ENCODE measurements at places on chromosomes 11 and 22.

- peak; percentile 84 for DNase-seq
Observed at GRCh38 chr11:64245797-64246620, 734 bp downstream of the PPP1R14B start.

- DNase-seq: no peak
Observed at GRCh38 chr11:65427691-65428577, 5.3 kb downstream of the NEAT1 start.

GRCh38 chr11:62337303-62338181 is at the start of gene ASRGL1:
Gene ASRGL1 (plus strand): TSS chr11:62337448. CDS start chr11:62337978, 530 bp downstream.
- peak; percentile 70 for DNase-seq

GRCh38 chr22:40156001-40156516 is 21.7 kb upstream of the TNRC6B start:
- DNase-seq: no peak

GRCh38 chr11:129192150-129192549 is at the start of gene ARHGAP32:
Gene ARHGAP32 (minus strand): TSS chr11:129192325. CDS start chr11:129192198, 127 bp downstream.
- no peak for DNase-seq

DNA sequence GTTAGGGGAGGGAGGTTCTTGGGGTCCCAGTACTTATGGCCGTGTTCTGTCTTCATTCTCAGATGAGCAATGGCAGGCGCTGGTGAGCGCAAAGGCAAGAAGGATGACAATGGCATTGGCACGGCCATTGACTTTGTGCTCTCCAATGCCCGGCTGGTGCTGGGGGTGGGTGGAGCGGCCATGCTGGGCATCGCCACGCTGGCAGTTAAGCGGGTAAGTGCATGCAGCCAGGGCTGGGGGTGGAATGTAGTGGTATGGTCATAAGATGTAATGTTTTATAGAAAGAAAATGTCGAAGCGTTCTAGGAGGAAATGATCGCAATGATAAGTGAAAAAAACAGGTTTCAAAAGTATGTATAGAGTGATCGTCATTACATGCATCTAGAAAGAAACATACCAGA is 9.1 kb upstream of the ATF4 start:
- no peak for DNase-seq

DNA sequence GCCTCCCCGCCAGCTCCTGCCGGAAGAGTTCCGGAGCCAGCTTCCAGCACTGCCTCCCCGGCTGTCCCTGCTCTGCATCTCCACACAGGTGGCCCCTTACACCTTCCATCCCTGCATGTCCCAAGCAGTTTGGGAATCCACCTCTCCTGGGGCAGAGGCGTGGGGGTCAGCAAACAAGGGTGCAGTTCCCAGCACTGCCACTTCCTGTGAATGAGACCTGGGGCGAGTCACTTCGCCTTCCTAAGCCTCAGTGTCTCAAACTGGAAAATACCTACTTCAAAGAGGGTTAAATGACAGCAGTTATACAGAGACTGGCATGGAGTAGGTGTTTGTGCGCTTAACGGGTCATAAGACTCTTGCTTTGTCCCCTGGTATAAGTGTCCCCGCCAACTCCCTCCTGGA is 5.2 kb downstream of the CYTH4 start:
- DNase-seq: no peak

GRCh38 chr11:106167085-106167484 is 89.6 kb downstream of the AASDHPPT start:
- DNase-seq: no peak

- peak; percentile 57 for DNase-seq
Observed at GRCh38 chr22:49963647-49964026, 3.1 kb downstream of the PIM3 start.

DNA sequence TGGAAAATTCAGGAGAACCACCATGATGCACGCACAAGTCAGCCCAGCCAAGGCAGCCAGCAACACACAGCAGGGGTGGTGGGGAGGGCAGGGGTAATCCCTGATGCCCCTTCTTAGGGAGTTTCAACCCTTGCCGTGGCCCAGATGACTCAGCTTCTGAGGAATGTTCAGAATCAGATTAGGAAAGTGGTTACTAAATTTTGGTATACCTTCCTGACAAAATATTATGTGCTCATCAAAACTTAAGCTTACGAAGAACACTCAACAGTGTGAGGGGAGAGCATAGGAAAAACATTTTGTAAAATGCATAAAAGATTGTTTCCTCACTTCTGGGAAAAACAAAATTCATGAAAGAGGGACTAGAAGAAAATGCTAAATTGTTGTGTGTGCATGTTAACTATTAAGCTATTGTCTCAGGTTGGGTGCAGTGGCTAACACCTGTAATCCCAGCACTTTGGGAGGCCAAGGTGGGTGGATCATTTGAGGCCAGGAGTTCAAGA is 32.1 kb downstream of the SERPIND1 start:
- DNase-seq: no peak

DNA sequence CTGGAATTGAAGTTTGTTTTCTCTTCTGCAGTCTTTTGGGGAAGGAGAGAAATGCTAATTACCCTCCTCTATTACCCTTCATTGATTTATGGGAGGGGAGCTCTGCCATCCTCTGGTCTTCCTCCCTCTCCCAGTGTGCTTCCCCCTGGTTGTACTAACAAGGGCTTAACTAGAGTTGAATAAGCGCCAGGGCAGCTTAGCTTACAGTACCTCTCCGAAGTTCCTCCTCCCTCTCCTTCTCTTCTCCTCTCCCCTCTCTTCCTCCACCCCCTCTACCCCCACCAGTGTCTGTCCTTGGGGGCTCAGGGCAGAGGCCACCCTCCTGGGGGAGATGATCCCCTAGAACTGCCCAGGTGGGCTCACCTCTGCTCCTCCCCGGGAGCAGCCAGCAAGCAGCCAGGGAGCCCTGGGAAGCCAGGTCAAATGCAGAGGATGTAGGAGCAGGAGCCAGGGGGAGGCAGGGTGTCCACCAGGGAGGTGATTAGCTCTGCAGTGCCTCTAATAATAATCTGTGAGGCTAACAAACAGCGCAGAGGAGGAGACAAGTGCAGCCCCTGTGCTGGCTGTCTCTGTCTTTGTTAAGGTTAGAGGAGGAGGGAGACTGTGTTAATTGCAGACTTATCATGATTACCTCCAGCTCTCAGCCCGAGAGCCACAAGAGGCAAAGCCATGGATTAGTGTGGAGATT is 191.6 kb upstream of the CADM1 start:
- DNase-seq: no peak

GRCh38 chr11:109785198-109785597 is 308.0 kb upstream of the ZC3H12C start:
- DNase-seq: no peak

DNA sequence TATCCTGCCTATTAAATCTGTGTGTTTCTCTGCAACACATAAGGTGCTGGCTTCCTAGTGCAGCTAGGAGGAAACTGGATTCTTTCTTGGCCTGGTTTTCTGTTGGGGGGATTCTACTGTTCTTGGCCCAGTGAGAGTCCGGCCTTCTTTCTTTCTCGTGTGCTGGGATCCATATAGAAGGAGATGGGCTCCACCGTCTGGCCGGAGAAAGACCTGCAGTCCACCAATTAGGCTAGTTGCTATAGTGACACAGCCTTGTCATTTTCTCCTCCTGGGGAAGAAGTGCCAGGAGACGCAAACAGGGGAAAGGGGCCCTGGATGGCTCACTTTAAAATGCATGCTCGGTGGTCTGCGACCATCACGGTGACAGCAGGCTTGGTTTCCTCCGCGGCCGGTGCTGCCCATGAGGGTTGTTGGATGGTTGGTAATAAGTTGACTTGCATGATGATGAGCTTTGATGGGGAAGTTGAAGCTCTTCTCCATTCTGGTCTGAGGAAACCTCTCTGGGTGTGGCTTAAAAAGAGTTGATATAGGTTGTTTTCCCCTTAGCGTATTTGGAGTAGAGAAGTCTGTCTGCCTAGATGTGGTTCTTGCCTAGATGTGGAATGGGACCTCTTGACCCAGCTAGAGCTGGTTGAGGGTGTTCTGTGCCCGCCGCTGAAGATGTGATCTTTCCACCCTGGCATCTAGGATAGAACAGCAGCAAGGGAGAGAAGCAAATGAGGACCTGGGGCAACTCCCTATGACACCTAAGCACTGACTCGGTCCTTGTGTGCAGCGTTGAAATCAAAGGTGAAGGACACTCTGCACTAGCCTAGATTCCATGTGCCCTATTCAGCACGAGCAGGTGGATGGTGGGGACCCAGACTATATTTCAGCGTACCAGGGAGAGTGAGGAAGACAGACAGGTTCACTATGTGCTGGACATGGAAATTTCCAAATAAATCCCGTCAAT is 1335.0 kb downstream of the BRD1 start:
- DNase-seq: no peak

GRCh38 chr22:33302049-33302545 is 243.9 kb upstream of the SYN3 start:
- no peak for DNase-seq

DNA sequence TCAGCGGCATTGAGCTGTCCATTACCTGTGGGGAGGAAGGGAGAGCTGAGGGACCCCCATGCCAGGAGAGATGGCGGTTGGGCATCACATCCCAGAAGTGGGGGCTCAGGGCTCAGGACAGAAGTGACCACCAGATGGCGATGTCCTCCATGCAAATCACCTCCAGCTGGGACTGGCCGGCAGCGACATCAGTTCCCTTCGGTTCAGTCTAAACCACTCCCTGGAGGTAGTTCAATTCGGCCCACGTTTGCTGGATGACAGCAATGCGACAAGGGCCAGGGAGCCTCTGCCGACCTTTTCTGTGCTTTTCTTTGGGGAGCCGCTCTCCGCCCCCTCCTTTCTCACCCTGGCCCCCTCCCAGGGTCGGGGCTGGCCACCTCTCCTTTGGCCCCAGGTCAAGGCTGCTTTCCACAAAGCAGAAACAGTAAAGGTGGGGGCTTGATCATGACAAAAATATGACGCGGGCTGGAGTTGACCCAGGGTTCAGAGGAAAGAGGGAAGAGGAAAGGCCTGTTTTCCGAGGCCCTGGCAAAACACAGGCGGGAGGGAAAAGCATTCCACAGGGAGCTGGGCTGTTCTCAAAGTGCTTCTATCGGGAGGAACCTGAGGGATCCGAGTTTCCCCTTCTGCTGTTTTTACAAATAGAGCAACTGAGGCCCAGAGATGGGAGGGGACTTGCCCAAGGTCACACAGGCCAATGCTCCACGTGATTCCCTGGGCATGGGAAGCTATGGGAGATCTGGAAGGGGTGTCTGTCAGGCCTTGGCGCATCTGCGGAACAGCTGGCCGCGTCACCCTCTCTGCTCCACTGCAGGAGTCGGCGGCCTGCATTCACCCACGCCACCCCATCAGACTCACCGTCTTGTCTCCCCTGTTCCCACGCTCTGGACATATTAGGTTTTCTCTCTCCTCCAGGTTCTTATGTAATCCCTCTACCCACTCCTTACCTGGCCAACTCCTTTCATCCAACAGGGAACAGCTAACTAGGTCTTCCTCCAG is 54.7 kb downstream of the FBXO7 start:
- peak; percentile 31 for DNase-seq

GRCh38 chr11:93904716-93905115 is 54.3 kb upstream of the VSTM5 start:
- DNase-seq: no peak

DNA sequence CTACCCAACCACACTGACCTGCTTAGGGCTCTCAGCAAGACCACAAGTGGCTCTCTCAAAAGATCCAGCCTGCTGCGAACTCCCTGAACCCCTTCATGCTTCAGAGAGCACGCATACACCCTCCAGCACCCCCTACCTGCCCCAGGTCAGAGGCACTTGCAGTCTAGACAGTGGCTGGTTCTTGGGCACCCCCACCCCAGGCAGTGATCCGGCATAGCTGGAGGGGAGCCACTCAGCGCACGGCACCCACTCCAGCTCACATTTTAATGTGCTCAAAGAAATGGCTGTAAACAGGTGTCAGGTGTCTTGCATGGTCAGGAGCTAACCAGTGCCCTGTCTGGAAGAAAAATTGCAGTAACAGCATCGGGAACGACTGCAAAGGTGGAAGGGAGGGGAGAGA is 140.8 kb downstream of the PKNOX2 start:
- no peak for DNase-seq

DNA sequence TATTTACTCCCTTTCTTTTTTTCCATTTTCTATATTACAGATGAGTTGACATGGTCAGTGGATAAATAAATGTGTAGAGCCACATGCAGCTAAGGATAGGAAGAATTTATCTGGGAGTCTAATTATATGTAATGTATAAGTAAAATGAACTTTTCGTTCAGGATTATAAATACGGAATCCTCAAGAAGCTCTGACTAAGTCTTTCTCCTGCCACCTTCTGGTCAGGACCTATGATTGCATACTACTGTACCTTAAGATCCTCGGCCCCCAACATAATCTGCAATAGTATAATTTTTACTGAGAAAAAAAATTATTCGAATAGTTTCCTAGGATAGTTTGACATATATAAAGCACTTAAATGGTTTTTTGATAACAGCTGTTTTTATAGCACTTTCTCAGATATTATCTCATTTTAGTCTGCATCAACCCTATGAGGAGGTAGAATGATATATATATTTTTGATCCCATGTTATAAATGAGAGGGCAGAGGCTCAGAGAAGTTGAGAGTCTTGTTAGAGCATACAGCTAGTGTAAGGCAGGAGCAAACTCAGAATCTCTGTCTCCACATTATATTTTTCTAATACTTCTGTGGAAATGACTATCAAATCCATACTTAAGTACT is 36.1 kb downstream of the CCDC90B start:
- peak; percentile 9 for DNase-seq

GRCh38 chr11:12680246-12680939 is 6.2 kb downstream of the TEAD1 start:
- DNase-seq: no peak

- DNase-seq: no peak
Observed at GRCh38 chr11:29996016-29996415, 20.8 kb downstream of the KCNA4 start.

DNA sequence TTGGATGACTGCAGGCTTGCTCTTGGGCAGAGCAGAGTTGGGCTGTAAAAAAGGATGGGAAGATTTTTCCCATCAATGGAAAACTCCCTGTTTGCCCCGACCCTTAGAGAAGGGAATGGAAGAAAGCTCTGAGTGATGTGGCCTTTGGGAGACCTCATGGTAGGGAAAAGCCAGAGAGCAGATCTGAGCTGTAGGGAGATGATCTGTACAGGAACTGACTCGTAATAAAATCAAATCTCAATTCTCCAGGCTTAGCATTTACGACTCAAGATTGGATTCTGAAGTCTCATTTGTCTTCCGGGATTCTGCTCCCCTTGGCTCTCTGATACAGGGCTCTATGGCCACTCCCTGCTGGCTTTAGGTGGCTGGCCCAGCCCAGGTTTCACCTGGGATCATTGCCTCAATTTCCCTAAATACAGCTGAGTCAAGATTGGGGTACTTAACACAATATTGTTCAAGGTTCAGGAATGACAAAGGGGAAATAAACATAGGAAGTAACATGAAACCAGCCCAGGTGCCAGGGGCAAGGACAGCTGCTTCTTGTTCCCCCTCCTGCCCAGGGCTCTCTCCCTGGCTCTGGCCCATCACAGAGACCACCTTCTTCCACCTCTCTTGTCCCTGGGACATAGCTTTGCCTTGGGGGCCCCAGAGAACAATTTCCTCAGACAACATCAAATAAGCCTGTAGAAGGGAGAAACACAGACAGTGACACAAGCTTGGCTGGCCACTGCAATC is 38.4 kb upstream of the THY1 start:
- DNase-seq: no peak

GRCh38 chr11:985406-985805 is 51.1 kb downstream of the MUC6 start:
- no peak for DNase-seq
